AG08395 (cell line): ENCODE measurements at places on chromosomes 6 and 20.

DNA sequence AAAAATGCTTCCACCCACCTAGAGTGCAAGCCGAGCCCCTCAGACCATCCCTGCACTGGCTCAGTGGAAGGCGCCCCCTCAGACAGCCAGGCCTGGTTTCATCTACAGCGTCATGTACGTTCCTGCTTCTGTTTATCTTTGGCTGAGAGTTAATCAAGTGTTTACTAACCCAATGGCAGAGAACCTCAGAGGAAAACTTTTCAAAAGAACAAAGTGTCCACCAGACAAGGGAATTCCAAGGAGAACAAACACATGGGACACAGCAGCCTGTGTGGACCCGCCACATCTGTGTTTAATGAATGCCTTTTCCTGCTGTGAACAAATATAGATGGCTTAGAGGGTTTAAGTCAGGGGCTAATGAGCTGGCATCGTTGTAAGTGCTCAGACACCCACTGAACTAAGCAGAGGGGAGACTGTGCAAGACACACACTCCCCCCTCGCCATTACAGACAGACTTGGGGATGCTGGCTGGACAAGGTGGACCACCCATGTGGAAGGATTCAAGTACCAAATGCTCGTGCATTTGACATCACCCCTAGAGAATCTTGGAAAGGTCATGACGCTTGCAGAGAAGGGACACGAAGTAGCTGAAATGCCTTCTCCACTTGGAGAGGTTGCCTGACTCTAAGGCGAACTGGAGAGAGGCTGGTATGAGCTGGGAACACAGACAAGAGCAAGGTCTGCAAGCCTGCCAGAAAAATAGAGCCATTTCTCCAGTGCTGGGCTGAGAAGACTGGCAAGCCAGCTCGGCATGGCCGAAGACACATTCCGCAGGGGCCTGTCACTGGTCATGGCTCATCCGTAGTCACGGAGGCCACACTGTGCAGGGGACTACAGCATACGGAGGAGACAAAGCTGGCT, 53.5 kb upstream of the NXT1 start:
- peak; percentile 83 for DNase-seq

- DNase-seq = no peak
Measured at GRCh38 chr6:141301779-141302178, 830.9 kb upstream of the GJE1 start.

DNA sequence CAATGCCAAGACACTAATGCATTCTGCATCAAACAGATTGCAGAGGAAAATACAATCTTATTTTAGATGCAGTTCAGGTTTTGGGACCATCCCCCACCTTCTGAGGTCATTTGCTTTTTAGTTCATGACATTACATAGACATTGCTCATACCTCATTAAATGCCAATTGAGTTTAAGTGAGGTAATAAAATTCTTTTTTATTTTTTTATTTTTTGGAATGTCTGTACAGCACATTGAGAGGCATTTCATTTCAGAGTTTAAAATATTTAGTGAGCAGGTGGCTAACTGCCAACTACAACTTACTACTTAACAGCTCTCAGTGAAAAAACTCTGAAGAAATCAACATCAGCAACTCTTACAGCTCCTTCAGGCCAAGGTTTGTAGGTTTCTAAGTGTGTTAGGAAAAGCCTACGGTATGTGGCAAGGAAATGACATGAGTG, 482.2 kb upstream of the RNF217 start:
- no peak for DNase-seq

DNA sequence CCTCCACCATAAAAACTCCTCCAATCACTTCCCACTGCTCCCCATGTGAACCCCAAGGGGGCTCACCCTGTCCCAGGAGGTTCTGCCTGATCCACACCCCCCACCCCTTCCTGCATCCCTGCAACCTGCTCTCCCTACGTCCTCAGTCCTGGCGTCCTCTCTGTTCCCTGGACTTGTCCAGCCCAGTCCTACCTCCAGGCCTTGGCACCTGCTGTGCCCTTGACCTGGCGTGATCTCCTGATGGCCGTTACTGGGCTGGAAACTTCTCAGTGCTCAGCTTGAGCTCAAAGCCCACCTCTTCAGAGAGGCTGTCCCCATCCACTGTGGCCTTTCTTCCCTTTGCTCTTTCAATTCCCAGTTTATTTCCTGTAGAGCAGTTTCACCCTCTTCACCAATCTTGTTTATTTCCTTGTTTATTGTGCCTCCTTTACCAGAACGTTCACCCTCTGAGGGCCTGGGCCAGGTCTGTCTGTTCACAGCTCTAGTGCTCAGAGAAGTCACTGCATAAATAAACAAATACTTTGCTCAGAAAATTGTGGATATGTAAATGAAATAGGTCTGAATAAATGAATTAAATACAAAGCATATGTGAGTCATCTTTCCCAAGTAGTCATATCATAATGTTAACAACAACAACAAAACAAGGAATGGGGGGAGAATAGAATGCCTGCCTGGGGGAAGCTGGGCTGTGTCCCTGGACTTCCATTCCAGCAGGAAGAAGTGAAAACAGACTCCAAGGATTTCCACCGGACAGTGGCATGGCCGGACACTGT, 175.7 kb upstream of the SULF2 start:
- DNase-seq = no peak

GRCh38 chr6:157487110-157487773, 106.3 kb downstream of the ZDHHC14 start:
- no peak for DNase-seq
